ENCODE measurements at places on chromosomes 1 and 21.

GRCh38 chr1:22860883-22861385 is 111.7 kb downstream of the LACTBL1 start:
- H3K36me3 ChIP-seq = no peaks in the 10 kb centered on the region
- H3K27ac ChIP-seq = no peak overlapping the region
- no peaks in the 10 kb centered on the region for H3K27me3 ChIP-seq
- H3K4me3 ChIP-seq = no peak overlapping the region
- no peak for DNase-seq

- no peaks in the 10 kb centered on the region for H3K36me3 ChIP-seq
- H3K4me3 ChIP-seq = no peak overlapping the region
- no peak for DNase-seq
- no peak overlapping the region for H3K27ac ChIP-seq
- H3K27me3 ChIP-seq = no peaks in the 10 kb centered on the region
Measured at GRCh38 chr1:157151073-157151472, 12.9 kb upstream of the ETV3 start.

- no peak for DNase-seq
- H3K36me3 ChIP-seq = no peaks in the 10 kb centered on the region
- H3K27ac ChIP-seq = no peak overlapping the region
- H3K4me3 ChIP-seq = no peak overlapping the region
- no peaks in the 10 kb centered on the region for H3K27me3 ChIP-seq
Measured at GRCh38 chr1:186165303-186165702, 209.8 kb downstream of the TPR start.

DNA sequence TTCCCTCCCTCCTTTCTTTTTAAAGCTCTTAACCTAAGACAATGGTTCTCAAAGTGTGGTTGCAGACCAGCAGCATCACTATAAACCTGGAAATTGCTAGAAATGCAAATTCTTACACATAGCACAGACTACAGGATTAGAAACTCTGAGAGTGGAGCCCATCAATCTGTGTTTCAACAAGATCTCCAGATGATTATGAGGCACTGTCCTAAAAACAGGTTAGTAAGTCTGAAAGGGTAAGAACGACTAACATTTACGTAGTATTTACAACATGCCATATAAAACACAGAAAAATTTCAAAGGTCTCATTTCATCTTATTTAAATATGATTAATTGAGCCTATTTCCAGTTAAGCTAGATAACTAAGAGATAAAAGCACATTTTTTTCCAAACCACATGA is 138.8 kb downstream of the COP1 start:
- no peaks in the 10 kb centered on the region for H3K27me3 ChIP-seq
- no peaks in the 10 kb centered on the region for H3K4me1 ChIP-seq
- no peak for DNase-seq

GRCh38 chr1:174204697-174205308 is 45.5 kb downstream of the RABGAP1L start:
- H3K36me3 ChIP-seq = no peaks in the 10 kb centered on the region
- no peak for DNase-seq
- peak overlapping the region; percentile 18 for H3K27ac ChIP-seq

DNA sequence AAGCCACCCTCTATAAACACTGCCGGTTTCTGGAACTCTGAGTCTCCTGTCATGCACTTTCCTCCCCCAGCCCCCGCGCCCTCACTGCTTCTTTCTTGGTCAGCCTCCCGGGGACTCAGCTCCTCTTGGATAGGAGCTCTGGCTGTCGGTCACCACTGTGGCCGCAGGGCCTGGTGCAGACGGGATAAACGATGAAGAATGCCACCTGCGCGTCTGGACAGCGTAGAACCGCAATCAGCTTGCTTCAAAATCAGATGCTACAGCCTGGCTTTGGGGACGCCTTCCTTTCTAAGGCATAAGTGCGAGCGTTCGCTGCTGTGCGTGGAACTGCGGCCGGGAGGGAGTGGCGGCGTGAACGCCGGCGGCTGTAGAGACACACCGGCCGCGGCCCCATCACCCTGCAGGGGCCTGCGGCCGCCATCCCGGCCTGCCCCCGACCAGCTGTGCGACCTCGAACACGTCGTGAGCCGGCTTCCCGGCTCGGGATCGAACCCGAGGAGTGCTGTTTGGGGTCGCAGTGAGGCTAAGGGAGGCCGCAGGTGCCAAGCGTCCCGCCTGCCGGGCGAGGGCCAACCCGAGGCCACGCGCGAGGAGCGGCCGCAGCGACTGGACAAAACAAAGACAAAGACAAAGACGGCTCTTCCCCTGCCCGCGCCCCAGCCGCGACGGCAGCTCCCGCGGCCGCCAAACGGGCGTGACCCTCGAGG is 688 bp downstream of the PTTG1IP start:
- H3K27ac ChIP-seq = peak overlapping the region; percentile 66
- H3K36me3 ChIP-seq = no peaks in the 10 kb centered on the region
- H3K4me1 ChIP-seq = peaks cover 70% of the 10 kb centered on the region
- no peaks in the 10 kb centered on the region for H3K27me3 ChIP-seq
- H3K4me3 ChIP-seq = peak overlapping the region; percentile 76

- DNase-seq = no peak
- no peaks in the 10 kb centered on the region for H3K36me3 ChIP-seq
- H3K27me3 ChIP-seq = no peaks in the 10 kb centered on the region
- H3K4me1 ChIP-seq = peaks cover 30% of the 10 kb centered on the region
- no peak overlapping the region for H3K4me3 ChIP-seq
Measured at GRCh38 chr1:221786647-221787046, 44.8 kb upstream of the DUSP10 start.

DNA sequence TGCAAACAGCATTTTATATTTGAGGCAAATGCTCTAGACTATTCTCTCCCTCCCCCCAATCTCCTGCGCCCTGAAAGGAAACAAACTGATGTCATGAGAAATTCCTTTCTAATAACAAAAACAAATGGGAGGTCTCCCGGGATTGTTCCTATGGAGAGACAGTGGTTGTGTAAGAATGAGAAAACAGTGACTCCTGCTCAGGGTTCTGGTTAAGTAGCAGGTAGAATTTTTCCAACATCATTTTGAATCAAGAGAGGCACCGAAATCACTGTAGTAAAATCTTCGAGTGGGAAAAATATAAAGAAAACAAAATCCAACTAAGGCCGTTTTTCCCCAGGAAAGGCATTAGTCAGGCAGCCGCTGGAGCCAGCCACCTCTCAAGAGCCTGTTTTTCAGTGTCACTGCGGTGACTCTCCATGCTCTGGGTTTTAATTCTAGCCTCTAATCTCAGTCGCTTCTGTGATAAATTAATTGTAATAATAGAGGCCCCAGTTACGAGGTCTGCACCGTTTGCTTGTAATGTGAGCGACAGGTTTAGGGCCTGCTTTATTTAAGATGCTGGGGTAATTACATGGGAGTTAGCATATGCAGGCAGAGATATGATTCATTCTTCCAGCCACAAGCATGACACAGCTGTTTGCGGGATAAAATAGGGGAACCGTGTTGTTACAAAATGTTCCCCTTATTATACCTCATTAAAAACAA is 80.3 kb downstream of the RNF220 start:
- H3K36me3 ChIP-seq = no peaks in the 10 kb centered on the region
- peak; percentile 50 for DNase-seq
- H3K27ac ChIP-seq = no peak overlapping the region
- no peak overlapping the region for H3K4me3 ChIP-seq
- peaks cover 9% of the 10 kb centered on the region for H3K27me3 ChIP-seq

DNA sequence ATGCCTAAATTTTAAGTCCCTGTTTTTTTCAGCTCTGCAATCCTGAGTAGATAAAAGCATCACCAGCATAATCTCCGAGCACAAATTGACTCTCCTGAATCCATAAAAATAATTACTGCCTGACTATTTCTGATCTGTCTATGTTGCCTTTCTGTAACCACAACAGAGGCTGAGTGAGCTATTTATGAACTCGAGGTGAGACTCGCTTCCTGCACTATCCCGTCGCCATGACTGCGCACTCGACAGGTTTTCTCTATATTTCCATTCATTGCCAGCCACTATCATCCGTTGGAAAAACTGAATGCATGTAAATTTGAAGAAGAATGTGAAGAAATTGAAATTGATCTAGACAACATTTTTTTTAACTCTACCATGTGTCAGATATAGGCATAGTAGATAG is 897.2 kb downstream of the ADGRL2 start:
- DNase-seq = no peak
- H3K4me3 ChIP-seq = no peak overlapping the region
- H3K4me1 ChIP-seq = no peaks in the 10 kb centered on the region
- no peaks in the 10 kb centered on the region for H3K27me3 ChIP-seq
- no peaks in the 10 kb centered on the region for H3K36me3 ChIP-seq
- H3K27ac ChIP-seq = no peak overlapping the region
